Mucosa of gallbladder (tissue), 1 donor: ENCODE measurements at places on chromosomes 1 and 21.

DNA sequence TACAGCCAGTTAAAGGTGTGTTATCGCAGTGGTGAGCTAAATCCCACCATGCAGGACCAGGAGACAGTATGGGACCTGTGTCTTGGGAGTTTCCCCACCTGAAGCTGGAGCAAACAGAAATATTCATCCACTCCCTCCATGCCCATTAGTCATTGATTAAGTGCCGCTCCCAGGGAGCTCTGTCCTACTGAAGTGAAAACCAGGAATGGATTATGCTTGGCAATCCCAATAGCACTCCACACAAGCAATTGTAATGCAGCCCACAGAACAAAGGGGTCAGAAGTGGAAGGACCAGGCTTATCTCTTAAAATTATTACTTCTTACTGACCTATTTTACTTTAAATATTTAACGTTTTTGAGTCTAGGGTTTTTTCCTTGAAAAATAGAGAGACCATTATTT is 1005.4 kb downstream of the ADGRL2 start:
- no peak for DNase-seq

GRCh38 chr21:31088474-31088751 is 50.1 kb upstream of the KRTAP19-8 start:
- no peak for DNase-seq

- no peak for DNase-seq
These were observed 7.7 kb upstream of the GNG4 start for GRCh38 chr1:235657269-235657668.

- peak; percentile 52 for DNase-seq
These were observed 19.9 kb upstream of the IFNGR2 start for GRCh38 chr21:33383056-33383888.

DNA sequence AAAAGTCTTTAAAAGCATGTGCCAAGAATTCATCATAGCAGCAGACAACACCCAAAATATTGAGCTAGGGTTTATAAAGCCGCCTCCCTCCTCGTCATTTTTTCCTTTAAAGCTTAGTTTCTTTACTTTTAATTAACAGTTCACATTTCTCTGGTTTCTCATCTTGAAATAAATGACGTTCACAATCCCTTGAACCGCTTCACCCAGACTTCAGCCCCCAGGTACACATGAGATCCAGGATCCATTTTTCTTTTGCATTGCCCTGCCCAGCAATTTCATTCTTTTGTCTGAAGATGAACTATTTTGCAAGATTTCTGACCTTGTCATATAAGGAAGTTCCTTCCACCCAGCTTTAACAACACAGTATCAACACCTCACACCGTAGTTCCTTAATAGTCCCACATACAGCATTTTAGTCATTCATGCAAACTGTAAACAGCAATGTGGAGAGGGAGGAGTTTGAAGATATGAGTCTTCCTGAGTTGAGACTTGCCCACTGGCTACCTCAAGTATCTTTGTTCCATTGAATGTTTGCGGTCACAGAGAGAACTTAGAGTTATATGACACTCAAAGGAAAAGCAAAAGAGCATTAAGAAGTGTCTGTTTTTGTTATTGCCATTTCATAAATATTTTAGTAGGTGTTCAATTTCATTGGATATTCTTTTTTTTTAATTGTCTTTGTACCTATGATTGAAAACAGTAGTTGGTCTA is 35.3 kb upstream of the CACYBP start:
- no peak for DNase-seq

DNA sequence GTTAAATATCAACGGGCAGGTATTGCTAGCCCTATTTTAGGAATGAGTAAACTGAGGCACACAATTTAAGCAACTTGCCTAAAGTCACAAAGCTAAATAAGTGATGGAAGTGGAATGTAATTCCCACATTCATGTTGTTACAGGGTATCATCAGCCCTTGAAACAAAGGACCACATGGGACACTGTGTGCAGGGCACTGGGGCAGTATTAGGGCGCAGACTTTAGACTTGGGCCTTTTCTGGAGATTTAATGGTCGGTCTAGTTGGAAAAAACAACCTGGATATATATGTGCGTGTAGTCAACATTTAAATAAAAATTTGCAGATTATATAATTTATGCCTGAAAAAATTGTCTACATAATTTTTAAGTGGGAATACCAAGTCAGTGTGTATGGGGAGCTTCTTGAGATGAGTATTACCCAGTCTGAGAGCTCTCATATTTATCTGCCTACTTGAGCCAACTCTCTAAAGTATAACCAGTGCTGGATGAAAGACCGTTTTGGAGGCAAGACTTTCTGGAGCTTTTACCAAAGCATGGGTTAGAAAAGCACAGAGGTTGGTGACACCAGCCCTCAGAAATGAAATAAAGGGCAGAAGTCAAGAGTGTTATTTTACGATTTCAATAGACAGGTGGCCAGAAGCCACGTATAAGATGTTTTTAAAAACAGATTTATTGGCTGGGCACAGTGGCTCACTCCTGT is 1.6 kb downstream of the KDM1A start:
- DNase-seq = no peak

GRCh38 chr1:106678279-106679050 is 378.0 kb upstream of the PRMT6 start:
- DNase-seq = no peak

GRCh38 chr1:110004583-110004982 is 20.0 kb downstream of the AHCYL1 start:
- no peak for DNase-seq

DNA sequence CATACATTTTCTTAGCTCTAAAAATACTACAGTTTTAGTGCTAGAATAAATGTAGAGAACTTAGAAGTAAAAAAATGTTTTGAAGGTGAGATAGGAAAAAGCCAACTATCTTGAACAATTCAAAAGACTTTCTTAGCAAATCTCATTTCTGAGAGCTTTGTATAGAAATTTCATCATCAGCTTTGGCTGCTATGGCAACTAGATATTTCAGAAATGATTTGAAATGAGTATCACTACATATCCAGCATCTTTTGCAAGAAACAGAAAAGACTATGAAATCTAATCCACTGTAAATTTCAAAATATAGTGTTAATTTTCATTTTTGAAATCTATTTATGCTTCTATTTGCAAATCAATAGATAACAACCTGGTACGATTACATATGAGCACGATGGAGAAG is 57.7 kb downstream of the RGS7 start:
- no peak for DNase-seq

- no peak for DNase-seq
These were observed 23.3 kb upstream of the ACBD6 start for GRCh38 chr1:180525715-180526039.
